Right ventricle myocardium superior (tissue), 1 donor: ENCODE measurements at places on chromosomes 6 and 20. TPM values are rescaled to one million over a fixed set of nuclear protein-coding genes. Genes with fewer than 3 reads are reported as not detected.
A peak's percentile ranks its signal among the peaks of the same experiment; 100 is the strongest.

Gene PPP1R16B
- total RNA-seq = 6.8 TPM

- DNase-seq = no peak
Observed at GRCh38 chr6:90584636-90585255, 2.1 kb downstream of the MAP3K7 start.

- DNase-seq = no peak
Observed at GRCh38 chr6:125867483-125867942, 76.8 kb downstream of the NCOA7 start.

GRCh38 chr6:84222426-84222825, 5.0 kb downstream of the CEP162 start:
- DNase-seq = no peak

DNA sequence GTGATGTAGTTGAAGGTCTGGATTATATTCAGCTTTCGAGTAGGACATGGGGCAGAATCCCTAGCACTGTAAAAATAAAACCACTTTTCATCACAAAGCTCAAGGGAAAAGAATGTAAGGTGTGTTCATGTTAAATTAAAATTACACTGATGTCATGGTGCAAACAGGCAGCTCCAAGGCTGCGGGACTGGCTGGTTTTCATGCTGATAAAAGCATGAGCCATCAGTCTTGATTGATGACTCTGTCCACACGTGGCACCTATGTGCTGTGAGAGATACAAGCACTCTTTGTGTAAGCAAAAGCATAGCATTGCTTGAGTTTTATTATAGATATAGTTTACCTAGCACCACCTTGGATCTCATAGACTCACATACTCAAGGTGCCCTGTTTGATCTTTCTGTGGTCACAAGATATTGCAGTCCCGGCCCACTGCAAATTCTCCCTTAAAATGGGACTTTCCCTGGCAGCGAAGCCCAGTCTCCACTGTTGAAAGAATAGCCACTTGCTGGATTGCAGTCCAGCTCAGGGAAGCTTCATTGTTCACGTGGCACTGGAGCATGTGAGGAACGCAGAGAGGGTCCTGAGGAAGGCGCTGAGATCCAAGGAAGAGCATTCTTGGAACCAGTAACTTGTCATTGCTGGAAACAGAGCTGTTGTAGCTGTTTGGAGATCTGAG, 90.6 kb downstream of the TIAM2 start:
- DNase-seq = no peak

GRCh38 chr20:62336775-62337557, 30.1 kb downstream of the LAMA5 start:
- no peak for DNase-seq

Gene ZSCAN12
- 1.9 TPM for total RNA-seq

GRCh38 chr6:27795697-27796494, 116.3 kb downstream of the OR2B2 start:
- DNase-seq = no peak

- DNase-seq = peak; percentile 20
Observed at GRCh38 chr6:33689879-33690278, 21.6 kb downstream of the UQCC2 start.

DNA sequence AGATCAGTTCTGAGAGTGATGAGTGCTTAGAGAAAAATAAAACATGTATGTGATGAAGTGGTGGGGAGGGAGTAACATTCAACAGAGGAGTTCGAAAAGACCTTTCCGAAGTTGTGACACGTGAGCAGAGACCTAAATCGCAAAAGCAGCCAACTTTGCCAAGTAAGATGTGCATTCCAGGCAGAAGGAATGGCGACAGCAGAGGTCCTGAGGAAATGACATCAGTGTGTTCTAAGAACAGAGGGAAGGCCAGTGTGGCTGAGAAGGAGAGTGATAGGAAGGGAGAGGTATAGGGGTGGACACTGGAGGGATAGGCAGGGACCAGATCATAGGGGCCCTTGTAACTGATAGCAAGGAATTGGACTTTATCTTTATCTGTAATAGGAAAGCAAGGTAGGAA, 51.3 kb downstream of the ADAT2 start:
- DNase-seq = no peak

DNA sequence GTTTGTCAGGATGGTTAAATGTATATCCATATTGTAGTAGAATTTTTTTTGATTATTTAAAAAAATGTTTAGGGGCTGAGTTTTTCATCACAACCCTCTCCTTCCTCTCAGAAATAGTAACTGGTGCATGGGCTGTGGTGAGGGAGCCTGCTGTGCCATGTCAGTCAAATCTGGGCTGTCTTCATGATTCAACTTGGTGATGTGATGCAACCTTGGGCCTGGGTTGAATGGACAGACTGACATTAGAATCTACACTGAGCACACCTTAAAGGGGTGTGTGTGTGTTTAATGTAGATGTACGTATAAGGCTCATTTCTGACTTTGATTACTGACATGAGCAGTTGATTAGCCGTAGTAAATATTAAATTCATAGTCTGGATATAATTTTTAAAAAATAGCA, 3.7 kb downstream of the TJAP1 start:
- DNase-seq = no peak

Gene PRPH2
- total RNA-seq = 0.30 TPM

DNA sequence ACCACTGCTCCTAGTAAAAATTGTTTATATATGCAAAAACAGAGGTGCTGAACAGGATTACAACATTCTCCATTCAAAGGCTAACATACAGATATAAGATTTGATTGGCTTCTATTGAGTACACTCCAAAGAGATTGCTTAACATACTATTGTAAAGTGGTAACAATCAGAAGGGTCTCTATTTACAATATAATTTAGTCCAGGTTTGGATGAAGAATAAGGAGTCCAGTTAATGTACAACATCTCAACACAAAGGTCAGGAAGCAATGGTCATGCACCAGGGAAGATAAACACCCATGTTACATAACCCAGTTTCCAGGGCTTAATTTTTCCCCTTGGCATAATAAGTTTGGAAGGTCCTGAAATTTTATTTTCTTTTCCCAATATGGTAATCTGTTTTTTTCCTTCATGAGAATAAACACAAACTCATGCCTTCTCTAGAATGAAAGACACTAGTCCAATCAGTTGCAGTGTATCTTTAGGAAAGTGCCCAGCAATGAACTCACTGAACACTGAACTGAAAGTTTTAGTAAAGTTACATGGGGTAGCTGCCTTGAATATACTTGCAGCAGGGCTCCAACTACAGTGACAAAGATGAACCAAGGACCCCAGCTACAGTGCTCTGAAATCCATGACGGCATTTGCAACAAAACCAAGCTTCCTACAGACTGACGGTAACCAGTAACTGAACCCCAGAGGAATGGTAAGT, 255.3 kb upstream of the GJE1 start:
- DNase-seq = no peak

GRCh38 chr6:54897462-54898189, 51.1 kb downstream of the FAM83B start:
- no peak for DNase-seq

Gene HLA-DPB1
- total RNA-seq = 29.8 TPM

Gene JPH2
- total RNA-seq = 181 TPM

DNA sequence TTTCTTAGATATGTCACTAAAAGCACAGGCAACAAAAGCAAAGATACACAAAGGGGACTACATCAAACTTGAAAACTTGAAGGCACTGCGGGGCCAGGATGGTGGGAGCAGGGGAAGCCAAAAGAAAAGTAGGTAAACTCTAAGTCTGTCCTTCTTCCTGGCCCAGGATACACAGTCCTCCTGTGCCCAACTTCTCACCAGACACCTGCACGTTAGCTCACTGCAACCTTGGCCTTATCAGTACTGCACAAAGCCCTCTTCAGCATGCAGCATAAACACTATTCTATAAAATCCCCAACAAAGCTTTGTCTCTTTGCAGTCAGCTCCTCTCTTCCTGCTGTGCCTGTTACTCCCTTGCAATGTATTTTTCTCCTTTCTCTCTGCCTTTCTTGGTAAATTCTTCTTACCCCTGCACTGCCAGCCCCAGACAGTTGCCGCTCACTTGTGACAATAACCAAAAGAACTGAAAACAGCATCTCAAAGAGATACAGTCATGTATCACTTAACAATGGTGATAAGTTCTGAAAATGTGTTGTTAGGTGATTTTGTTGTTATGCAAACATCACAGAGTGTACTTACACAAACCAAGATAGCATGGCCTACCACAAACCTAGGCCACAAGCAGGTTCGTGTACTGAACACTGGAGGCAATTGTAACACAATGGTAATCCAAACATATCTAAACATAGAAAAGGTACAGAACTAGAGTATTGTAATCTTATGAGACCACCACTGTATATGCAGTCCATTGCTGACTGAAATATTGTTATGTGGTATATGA, 51.2 kb downstream of the NINL start:
- no peak for DNase-seq

DNA sequence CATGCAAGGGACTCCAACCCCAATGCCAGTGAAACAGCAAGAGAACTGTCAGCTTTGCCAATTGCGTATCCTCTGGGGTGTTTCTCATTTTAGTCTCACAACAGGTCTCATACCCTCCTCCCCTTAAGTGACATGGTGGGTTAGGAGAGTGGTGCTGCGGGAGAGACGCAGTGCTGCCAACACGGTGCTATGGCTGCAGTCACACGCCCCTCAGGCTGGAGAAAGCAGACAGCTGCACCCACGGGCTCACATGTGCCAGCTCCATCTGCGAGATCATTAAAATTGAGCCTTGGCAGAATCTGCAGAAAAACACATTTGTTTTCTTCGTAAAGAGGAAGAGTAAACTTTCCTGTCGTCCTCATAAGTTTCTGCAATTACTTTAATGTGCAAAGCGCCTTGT, 114.7 kb downstream of the ANKRD60 start:
- DNase-seq = no peak

GRCh38 chr6:129793447-129793846, 67.7 kb downstream of the TMEM244 start:
- no peak for DNase-seq

Gene ANKRD6
- total RNA-seq = 15.0 TPM

DNA sequence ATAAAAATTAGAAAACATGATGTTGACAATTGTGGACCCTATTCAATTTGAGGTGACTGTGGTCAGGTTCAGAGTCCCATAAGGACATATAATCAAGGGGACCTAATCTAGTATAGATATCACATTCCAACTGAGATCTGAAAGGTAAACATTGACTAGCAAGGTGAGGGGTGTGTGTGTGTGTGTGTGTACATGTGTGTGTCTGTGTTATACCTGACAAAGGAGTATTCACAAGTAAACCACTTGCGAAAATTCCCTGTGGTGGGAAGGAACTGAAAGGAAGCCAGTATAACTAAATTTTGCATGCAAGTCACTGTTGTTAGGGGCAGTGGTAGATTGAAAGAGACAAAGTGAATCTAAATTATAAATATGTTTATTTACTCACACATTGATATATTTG, 723.7 kb downstream of the COL12A1 start:
- no peak for DNase-seq

GRCh38 chr20:32972181-32973076, 31.8 kb downstream of the SUN5 start:
- DNase-seq = no peak

Gene PTK7
- total RNA-seq = 1.4 TPM

Gene DNAH8
- 0.03 TPM for total RNA-seq

DNA sequence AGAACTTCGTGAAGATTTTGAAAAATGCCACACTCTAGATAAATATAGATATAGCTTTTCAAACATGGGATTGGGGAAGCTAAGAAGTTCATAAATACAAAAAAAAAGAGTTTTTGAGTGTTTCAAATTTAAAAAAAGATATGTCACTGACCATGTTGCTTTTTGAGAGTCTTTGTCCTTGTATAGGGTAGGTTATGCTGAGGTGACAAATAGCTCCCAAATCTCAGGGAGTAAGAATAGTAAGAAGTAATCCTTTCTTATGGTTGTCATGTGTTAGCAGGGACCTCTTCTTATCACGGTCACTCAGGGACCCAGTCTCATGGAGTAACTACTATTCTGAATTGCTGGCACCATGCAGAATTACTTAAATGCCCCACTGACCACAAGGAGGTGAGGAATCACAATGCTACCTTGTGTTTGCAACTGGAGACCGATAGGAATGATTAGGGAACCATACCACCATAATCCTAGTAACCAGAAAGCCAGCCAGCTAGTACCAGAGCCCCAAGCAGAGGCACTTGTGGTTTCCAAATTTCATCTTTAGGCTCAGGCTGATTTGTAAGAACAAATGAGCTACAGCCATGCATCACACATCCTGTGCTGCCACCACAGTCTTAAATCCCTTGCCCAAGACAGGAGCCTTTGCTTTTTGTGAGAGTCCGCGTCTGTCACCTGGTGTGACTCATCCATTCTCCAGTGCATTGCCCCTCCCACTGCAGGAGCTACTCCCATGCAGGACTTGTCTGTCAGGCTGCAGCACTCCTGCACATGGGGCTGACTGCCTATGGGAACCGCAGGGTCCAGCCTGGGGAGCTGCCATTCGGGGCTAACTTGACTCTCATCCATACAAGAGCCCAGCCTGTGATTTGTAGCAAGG, 42.4 kb upstream of the ADGRF4 start:
- no peak for DNase-seq

- no peak for DNase-seq
Observed at GRCh38 chr6:89454300-89454699, 21.3 kb downstream of the ANKRD6 start.

GRCh38 chr6:33604941-33605854, 15.9 kb upstream of the ITPR3 start:
- no peak for DNase-seq

Gene RAMACL
- total RNA-seq = 1.3 TPM

DNA sequence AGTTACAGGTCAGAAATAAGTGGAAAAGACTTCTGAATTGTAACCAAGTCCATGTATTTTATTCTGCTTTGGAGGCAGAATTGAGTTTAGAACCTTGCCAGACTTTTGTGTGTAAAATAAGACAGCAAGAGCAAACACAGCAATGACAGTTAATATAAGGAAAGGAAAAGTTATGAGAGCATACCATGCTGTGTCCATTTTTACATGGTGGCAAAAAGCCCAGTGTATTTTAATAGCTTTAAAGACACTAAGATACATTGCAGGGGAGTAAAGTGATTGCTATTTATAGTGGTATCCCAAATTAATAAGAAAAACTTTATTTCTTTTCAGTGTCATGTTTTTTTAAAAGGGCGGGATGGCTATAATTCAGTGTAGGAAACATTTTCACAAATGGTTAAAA, 45.2 kb downstream of the CDC5L start:
- DNase-seq = no peak

DNA sequence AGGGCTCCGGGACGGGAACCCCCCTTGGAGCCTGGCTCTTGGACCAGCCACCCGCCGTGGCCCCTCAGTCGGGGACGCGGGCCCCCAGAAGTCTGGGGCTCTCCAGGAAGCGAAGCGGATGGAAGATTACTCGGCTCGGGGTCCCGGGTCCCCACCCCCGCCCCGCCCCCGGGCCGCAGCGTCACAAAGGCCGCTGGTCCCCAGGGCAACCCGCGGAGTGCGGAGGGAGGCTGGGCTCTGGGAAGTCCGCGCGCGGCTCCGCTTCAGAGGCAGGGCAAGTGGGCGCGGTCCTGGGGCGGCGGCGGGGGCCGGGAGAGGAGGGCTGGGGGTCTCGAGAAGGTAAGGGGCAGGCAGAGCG, at the start of gene FNDC11:
Gene FNDC11, plus strand, starts transcription at position 227 of the 358 bp plus-strand sequence. CDS start 1,505 bp downstream, outside the sequence.
- DNase-seq = no peak

Gene BEND6
- 0.16 TPM for total RNA-seq

DNA sequence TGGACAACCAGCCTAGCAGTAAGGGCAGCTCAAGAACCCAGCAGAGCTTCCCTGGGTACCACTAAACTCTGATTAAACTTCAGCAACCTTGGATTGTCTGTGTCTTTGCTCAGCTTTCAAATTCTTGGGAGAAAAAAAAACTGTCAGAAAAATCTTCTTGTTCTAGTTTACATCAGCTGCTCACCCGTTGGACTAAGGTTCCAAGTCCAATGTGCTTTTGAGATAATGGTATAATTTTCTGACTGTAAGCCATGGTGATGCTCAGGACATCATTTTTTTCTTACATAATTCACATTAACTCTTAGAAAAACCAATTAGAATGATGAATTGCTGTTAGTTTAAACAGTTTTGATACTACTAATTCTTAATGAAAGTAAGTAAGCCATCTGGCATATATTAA, 145.8 kb downstream of the COL9A1 start:
- DNase-seq = no peak
